Activated naive CD8-positive, alpha-beta T cell treated with anti-CD3 and anti-CD28 coated beads, Interleukin-2, amount 10 ng/mL, durations not matched to agents 7 days and 5 days (primary cell): ENCODE measurements at places on chromosomes 5 and 9.

- DNase-seq, result no peak
These were observed 74.6 kb downstream of the CFAP95 start for GRCh38 chr9:69895185-69895584.

DNA sequence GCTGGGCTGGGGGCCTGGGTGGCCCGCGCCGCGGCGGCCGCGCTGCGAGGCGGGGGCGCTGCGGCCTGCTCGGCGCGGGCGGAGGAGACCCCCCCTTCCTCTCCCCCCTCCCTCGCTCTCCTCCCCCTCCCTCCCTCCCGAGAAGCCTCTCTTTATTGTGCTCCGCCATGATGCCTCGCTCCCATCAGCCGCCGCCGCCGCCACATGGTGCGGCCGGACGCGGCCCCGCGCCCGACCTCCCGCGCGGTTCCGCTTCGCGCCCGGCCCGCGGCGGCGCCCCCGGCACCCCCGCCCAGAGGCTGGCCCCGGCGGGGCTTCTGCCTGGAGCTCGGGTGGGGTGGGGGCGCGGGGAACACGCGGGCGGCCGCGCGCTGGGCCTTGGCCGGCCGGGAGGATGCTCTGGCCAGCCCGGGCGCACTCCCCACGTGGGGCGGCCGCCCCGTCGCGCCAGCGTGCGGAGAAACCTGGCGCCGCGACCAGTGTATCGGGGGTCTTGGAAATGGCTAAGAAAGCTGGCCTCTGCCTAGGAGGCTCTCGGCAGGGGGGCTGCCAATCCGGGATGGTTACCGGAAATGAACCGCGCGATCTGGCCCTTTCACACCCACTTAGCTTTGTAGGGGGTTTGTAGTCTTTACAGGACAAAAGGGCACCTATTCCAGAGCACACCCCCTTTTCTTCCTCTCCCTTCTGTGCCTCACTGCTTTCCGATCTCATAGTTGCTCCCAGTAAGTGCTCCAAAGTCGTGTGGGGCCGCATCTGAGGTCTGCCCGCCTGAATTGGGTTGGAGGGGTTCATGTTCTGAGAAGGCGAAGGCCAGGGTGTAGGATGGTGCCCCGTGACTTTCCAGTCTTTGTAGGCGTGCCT lies 1.0 kb downstream of the SET start:
- peak; percentile 64 for DNase-seq

DNA sequence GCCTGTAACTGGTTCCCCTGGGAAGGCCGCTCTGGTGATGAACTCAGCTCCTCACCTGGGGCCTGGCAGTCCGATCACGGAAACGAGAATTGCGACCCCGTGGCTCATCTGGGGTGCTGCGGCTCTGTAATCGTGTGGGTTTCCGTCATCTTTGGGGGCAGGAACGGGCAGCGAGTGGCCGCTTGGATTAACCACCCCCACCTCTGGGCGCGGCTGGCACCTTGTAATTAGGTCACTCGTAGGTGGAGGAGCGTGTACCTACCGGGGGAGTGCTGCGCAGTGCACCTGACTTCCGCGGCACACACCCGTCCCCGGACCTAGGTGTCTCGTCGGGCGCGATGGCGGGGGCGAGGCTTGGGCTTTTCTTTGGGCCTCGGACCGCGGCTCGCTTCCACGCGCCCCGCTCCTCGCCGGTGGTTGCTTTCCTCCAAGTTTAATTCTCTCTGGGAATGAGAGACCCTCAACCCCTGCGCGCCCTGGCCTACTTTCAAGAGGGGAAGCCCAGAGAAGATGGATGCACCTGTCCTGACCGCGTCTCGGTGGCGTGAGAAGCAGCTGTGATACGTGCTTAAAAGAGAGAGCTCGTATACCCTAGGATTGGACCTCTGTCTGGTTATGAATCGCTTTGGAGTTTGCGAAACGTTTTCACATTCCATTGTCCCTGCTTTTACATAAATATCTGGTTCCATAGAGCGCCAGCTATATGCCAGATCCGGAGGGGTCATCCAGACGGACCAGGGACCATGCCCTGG lies 744 bp upstream of the PPP2CA start:
- no peak for DNase-seq

GRCh38 chr9:83266331-83266665 lies 203.4 kb upstream of the RASEF start:
- no peak for DNase-seq

- DNase-seq, result no peak
These were observed 129.4 kb downstream of the BASP1 start for GRCh38 chr5:17346811-17347210.

DNA sequence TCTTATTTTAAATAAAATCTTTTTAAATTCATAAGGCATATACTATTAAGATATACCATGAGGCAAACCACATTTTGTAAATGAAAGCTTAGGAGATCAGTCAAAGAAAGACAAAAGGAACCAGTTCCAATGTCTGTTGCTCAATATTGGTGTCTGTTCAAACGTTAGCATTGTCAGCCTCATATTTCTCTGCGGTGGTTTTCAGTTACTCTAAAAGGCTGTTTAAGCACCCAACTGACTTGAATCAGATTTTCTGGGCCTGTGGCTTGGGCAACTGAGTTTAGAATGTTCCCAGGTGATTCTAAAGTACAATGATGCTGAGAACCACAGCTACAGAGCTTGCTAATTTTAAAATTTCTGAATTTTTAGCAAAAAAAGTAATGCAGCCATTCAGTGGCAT lies 166.3 kb upstream of the KIF2A start:
- DNase-seq, result no peak

DNA sequence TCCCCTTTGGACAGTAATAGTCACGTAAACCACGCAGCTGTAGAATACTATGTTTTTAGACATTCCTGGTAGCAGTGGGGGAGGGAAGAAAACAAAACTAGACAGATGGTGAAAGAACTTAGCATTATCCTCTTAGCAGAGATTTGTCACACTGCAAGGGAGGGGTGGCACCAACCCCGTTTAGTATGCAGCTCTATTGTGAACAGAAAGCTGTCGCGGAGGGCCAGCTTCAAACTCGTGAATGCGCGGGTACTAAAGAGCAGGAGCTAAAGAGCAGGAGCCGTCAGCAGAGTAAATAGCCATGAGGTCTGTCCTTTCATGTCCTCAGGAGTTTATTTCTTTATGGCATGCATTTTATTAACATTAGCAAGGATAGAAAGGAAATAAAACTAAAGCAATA lies 141.9 kb upstream of the SLC12A2 start:
- DNase-seq, result no peak

- DNase-seq, result no peak
These were observed 75.7 kb downstream of the ZSWIM6 start for GRCh38 chr5:61407706-61408270.

GRCh38 chr5:72922422-72922821 lies 33.4 kb upstream of the FCHO2 start:
- DNase-seq, result no peak

GRCh38 chr5:171805746-171806145 lies 20.1 kb downstream of the SMIM23 start:
- DNase-seq, result no peak
